Globus pallidus (tissue), 1 donor: ENCODE measurements at places on chromosomes 16 and 17.

DNA sequence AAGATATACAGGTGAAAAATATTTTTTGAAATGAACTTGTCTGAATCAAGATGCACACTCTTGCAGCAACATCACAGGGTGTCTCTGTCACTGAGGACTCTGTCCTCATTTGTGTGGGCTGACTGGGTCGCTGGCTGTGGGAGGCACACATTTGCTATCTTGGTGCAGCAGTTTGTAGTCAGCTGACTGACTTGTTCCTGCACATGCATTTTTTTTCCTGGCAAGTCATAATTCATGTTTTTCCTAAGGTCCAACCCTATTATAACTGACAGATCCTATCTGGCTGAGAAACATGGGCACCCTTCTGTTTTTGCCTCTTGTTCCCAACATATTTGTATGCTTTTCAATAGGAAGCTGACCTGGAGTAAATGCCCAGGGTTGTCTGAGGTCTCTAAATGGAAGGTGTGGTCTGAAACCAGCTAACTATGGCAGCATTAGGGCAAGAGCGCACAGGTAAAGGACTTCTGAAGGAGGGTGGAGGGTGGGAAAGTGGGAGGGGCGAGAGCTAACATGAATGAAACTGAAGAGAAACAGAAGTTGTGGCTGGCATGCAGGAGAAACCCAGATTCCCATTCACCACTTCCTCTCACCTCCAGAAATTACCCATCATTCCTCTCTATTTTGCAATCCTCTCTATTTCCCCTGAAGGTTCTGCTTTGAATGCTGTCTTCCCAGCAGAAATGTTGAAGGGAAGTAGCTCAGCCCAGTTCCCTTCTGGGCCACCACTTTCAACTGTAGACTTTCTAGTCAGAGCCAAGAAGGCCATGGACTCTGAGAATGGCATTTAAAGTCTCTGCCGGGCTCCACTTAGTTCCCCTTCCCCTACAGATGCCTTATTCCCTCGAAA, 166.1 kb downstream of the PRKCA start:
- peak; percentile 68 for DNase-seq

- no peak for DNase-seq
Measured at GRCh38 chr17:1469231-1469852, 13.3 kb upstream of the CRK start.

GRCh38 chr16:14418795-14419225, 211.2 kb downstream of the PARN start:
- DNase-seq = no peak

GRCh38 chr17:2975469-2975958, 87.9 kb downstream of the OR1D5 start:
- no peak for DNase-seq

GRCh38 chr17:76189741-76190140, 48.7 kb upstream of the FOXJ1 start:
- DNase-seq = no peak

DNA sequence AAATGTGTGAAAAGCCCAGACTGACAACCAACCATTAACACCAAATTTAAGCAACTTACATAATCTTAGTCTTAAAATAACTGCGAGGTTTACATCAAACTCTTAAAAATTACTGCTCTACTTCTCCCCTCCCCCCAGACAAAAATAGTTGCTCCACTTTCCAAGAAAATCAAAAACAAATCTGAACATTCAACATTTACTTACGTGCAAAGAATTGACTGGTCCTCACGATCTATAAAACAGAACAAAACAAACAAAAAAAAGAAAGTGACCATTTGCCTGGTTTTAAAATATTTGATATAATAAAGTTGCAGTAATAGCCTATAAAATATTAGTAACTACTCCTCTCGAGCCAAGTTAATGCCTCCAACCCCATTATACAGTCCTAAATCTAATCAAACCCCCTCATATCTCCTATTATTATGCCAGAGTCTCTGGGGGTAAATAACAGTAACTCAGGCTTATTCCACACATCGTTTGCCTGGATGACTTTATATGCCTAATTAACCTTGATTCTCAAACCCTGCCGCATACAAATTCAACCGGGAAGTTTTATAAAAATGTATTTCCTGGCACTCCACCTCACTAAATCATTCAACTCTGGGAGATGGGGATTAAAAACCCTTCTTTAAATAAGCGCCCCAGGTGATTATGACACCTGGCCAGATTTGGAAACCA, 41.5 kb downstream of the MYH10 start:
- DNase-seq = no peak

GRCh38 chr17:76004750-76005262, 4.2 kb downstream of the CDK3 start:
- DNase-seq = no peak

DNA sequence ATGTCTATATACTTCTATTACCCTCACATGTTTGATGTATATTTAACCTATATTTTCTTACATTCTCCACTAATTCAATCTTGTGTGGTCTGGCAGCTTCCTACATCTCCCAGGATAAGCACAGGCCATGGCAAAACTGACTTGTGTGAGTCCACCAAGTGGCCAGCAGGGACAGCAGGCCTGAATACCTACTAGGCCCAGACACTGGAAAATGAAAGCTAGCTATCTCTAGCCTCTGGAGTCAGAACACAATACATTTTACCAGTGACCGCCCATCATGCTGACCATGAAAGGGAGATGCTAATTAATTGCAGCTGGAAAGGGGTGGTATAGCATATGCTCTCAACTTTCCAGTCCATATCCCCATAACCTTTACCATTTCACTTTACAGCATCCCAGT, 132.3 kb downstream of the PCTP start:
- DNase-seq = no peak

DNA sequence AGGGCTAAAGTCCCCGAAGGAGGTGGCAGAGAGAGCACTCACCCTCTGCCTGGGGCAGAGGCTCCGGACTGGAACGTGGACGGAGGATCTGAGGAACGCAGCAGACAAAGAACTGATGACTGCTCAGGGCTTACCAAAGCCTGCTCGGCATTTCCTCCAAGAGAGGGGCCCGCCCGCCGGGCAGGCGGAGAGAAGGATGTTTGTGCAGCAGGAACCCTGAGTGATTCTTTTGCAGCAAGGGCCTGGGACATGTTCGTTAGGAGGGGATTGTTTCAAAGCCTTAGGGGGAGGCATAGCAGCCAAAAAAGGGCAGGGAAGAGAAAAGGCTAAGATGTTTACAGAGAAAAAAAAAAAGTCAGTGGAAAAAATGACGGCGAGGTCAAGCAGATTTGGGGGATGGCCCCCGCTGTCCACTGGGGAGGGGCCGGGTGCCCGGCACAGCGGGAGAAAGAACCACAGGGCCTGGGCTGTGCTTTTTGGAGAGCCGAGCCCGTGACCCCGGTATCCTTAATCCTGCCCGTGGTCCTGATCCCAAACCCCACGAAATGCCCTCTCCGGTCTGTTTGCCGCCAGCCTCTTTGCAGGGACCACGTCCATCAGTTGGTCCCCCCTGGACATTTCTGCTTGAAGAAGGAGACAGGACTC, 129.3 kb downstream of the NTN1 start:
- DNase-seq = no peak

- DNase-seq = no peak
Measured at GRCh38 chr17:18122990-18123753, 14.6 kb downstream of the MYO15A start.

GRCh38 chr16:3652373-3653195, 1.9 kb upstream of the DNASE1 start:
- no peak for DNase-seq

GRCh38 chr16:1031666-1032065, 40.9 kb upstream of the SSTR5 start:
- no peak for DNase-seq
